ENCODE measurements at places on chromosomes 3 and 15.

DNA sequence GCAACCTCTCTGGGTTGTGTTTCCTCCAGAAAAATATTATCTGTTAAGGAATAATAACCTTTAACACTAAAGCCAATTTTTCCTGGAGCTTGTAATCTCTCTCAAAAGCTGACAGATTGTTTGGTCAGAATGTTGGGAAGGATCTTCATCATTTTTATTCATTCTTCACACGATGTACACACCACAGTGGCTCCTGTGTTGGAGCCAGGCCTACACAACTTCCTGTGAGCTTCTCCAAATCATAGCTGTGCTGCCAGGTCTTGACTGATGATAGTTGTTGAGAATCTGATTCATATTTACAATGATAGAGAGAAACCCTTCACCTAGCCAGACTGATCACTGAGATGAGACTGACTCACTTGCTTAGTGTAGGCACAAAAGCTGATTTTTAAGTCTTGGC is 151.0 kb upstream of the ROBO2 start:
- no peak for DNase-seq

DNA sequence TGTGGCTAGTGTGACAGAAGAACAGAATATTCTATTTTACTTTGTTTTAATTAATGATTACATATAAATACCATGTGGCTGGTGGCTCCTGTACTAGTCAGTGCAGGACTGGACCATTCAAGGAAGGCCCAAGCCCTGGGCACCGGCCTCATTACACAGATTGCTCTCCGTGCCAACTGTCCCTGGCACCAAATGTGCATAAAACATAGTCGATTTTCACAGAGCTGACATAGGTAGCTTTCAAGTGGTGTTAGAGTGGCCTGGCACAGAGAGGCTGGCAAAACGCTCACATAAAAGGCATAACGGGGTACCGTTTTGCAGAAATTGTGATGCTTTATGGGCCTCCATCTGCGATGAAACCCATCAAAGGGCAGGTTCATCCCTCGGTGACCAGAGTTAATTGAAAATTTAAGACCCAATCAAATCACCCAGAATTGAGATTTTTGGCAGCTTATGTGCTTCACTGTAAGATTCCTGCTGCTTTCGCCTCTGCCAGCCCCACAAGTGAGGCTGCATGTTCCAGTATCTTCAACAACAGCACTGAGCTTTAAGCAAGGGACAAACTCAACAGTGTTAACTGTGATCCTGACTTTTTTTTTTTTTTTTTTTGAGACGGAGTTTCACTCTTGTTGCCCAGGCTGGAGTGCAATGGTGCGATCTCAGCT is 25.9 kb downstream of the RFTN1 start:
- DNase-seq = no peak

DNA sequence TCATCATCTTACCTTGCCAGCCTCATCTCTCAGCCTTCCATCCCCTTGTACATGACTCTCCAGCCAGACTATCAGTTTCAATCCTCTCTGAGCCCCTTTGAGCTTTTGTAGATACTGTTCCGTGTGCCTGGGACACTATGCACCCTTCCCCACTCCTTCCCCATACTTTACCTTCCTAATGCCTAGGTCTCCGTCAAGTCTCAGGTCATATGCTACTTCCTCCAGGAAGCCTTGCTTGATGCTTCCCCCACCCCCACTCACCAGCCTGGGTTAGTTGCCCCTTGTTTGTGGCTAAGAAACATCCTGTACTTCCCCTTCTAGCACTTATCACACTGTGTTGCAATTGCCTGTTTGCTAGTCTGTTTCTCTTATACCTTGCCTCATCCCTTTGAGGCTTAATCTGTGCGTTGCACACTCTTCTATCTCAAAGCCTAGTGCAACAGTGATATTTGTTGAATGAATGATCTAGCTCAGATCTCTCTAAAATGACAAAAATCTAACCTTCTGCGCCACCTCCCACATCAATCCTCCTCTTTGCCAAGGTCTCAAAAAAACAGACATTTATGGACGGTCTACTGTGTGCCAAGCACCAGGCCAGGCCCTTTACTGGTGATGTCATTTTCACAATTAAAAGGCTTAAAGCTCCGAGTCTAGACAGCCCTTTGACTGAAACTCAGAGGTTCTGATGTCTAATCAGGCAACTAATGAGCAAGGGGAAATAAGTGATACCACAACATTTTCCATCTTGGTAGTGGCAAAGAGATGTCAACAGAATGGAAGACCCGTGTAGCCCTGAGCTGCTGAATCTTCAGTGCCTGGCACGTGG is 6.5 kb upstream of the USP3 start:
- no peak for DNase-seq

GRCh38 chr3:172031996-172032395 is 7.4 kb upstream of the FNDC3B start:
- no peak for DNase-seq

DNA sequence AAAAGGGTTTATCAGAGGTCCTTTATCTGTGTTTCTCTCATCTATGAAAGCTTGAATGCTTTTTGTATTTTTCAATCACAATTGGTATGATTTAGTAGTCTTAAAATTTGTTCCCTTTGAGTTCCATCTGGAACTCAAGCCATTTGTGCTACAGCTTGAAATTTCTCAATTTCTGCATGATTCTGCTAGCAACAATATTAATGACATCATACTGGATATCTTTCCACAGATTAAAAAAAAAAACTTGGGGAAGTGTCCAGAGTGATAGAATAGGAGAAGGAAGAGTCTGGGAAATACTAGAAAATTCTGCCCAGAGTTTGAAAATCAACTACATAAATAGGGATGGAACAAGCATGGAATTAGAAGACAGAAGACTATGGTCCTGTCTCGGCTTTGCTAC is 9.3 kb upstream of the FBN1 start:
- DNase-seq = no peak

- no peak for DNase-seq
Measured at GRCh38 chr3:40187945-40188344, 121.6 kb upstream of the EIF1B start.

GRCh38 chr3:121648219-121648958 is 12.3 kb downstream of the HCLS1 start:
- DNase-seq = no peak

Data from type B pancreatic cell (in vitro differentiated cells).